Fibroblast of upper back skin (primary cell): ENCODE measurements at places on chromosomes 7 and 10.

GRCh38 chr7:141557360-141557759 is 6.2 kb downstream of the AGK start:
- no peak for DNase-seq

GRCh38 chr10:37619336-37619735 is 238.1 kb downstream of the ZNF248 start:
- DNase-seq: no peak

DNA sequence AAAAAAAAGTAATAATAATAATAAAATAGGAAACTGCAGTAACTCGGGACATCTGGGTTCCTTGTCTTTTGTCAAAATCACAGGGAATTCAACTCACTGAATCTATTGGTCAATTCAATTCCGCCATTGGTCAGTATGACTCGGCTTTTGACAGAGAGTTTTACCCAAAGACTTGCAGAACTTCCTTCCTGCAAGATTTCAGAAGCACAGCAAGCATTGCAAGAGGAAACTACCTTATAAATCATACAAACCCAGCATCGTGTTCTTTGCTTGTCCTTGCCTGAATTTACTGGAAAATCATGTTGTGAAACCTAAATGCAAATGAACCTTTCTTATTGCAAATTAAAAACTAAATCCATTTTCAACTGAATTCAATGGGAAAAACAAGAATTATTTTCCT is 15.5 kb downstream of the KLF6 start:
- DNase-seq: no peak

GRCh38 chr10:123158682-123159081 is 4.5 kb downstream of the BUB3 start:
- DNase-seq: no peak

GRCh38 chr7:64307254-64308015 is 6.3 kb upstream of the ZNF736 start:
- DNase-seq: peak; percentile 73

GRCh38 chr7:133535308-133535707 is 282.4 kb downstream of the EXOC4 start:
- DNase-seq: no peak

- no peak for DNase-seq
Observed at GRCh38 chr10:70306181-70306705, 22.4 kb upstream of the NPFFR1 start.

- DNase-seq: no peak
Observed at GRCh38 chr10:4649886-4650508, 176.0 kb upstream of the AKR1E2 start.

- DNase-seq: no peak
Observed at GRCh38 chr10:131797626-131798025, 103.2 kb upstream of the PPP2R2D start.

DNA sequence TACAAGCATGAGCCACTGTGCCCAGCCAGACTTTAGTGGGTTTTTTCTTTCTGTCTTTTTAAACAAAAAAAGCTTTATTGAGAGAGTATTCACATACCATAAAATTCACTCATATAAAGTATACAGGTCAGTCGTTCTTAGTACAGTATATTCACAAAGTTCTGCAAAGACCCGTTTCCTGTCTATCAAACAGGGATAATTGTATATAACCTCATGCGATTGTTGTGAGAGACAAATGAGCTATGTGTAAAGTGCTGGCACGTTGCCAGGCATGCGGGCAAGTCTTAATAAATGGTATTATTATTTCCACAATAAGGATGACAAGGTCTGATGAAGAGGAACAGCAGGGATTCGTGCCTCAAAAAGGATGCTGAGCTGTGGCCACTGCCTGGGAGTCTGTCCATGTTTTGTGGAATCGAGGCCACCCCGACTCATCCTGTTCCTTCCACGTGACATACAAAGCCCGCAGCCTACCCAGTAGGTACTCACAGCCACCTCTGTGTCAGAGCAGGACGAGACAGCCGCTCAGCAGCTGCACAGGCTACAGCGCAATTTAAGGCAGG is 51.6 kb downstream of the SMKR1 start:
- peak; percentile 53 for DNase-seq

- DNase-seq: no peak
Observed at GRCh38 chr10:14585287-14586193, 189.2 kb downstream of the FAM107B start.

DNA sequence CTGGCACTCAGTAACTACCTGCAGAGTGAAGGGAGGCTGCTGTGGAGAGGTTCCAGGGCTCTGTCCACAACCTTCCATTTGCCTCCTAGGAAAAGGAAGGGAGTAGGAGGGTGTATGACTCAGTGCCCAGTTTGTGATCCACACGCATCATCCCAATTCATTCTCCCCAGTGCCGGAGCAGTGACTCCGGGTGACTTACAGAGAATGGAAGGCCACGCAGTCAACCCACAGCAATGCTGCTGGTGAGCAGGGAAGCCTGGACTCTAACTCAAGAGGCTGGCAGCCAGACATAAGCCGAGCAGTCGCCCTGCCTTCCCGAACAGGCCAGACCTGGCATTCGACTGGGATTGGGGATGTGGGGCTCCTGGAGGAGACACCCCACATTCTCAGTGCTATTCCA is 139.9 kb downstream of the SH3PXD2A start:
- DNase-seq: peak; percentile 83

GRCh38 chr10:51629934-51630639 is 69.3 kb downstream of the CSTF2T start:
- peak; percentile 67 for DNase-seq

DNA sequence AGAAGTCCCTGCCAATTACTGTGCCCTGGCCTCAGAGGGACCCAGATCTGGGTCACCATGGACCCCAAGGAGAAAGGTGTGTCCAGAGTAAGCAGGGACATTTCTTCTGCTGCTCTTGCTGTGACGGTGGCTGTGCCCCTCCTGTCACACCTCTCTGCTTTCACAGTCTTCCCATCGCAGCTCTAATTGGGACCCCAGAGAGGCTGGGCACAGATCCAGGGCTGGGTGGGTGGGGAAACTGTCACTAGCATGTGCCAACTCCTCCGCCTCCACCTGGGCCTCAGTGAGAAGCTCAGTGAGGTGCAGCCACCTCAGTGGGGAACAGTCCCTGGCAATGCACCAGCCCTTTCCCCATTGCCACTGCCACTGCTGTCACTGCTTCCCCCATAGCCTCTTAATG is 37.3 kb upstream of the ADCYAP1R1 start:
- no peak for DNase-seq

DNA sequence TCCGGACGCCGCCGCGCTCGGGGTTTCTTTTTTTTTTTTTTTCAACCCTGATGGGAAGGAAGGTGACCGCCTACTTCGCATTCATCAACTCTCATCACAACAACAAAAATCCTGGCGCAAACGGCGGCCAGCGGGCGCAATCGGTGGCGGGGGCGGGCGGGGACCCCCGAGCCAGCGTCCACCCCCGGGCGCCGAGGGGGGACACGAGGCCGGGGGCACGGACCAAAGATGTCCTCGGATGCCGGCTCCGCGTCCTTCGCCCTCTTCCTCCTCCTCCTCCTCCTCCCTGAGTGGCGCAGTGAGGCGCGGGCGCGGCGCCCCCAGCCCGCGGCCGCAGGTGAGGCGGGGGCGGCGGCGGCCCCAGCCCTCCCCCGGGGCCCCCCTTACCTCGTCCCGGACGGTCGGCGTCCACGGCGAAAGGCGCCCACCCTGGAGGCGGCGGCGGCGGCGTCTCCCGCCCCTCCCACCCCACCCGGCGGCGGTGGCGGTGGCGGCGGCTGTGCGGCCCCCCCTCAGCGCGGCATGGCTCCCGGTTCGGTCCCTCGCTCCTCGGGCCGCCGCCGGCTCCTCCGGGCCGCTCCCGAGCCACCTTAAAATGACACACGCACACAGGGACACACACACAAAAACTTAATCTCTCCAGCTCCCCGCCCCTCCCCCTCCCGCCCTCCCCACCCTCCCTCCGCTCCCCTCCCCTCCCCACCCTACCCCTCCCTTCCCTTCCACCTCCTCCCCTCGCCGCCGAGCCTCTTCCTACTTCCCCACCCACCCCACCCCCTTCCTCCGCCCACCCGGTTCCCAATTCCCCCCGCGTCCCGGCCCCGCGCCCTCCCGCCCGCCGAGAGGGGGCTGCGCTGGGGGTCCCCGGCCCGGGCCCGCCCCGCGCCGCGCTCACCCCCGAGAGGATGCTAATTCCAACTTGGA is at the start of gene CTBP2:
TSS of gene CTBP2 (minus strand) at position 632 of the 924 bp plus-strand sequence.
- DNase-seq: peak; percentile 62

- DNase-seq: peak; percentile 89
Observed at GRCh38 chr7:134593530-134594392, 44.9 kb downstream of the AKR1B15 start.

- no peak for DNase-seq
Observed at GRCh38 chr7:45593121-45593541, 19.0 kb downstream of the ADCY1 start.

- DNase-seq: peak; percentile 95
Observed at GRCh38 chr7:81484261-81484660, 285.6 kb downstream of the HGF start.

DNA sequence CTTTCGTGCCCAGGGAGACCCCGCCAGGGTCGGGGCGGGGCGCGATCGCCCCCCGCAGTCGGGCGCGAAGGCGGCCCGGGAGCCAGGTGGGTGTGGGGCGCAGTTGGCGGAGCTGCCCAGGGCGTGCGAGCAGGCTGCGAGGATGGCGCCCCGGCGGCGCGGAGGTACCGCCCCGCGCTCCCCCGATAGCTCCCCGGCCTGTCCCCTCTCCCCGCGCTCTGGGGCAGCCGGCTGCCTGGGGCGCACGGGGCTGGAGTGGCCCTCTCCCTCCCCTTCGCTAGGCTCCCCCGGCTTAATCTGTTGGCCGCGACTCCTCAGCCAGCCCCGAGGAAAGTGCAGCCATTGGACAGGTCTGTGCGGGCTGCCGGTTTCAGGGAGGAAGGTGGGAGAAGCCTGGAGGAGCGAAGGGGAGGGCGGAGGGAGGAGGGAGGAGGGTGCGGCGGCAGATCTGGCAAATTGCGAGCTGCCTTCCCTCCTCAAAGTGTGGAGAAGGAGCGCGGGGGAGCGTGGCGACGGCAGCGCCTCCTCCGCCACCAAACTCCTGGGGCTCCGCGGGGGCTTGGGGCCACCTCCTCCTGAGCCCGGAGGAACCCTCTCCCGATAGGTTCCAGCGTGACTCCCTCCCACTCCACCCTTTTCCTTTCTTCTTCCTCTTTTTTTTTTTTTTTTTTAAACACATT is 361 bp upstream of the PLXDC2 start:
- DNase-seq: peak; percentile 68

- DNase-seq: no peak
Observed at GRCh38 chr10:80569131-80569895, 31.6 kb downstream of the SH2D4B start.

DNA sequence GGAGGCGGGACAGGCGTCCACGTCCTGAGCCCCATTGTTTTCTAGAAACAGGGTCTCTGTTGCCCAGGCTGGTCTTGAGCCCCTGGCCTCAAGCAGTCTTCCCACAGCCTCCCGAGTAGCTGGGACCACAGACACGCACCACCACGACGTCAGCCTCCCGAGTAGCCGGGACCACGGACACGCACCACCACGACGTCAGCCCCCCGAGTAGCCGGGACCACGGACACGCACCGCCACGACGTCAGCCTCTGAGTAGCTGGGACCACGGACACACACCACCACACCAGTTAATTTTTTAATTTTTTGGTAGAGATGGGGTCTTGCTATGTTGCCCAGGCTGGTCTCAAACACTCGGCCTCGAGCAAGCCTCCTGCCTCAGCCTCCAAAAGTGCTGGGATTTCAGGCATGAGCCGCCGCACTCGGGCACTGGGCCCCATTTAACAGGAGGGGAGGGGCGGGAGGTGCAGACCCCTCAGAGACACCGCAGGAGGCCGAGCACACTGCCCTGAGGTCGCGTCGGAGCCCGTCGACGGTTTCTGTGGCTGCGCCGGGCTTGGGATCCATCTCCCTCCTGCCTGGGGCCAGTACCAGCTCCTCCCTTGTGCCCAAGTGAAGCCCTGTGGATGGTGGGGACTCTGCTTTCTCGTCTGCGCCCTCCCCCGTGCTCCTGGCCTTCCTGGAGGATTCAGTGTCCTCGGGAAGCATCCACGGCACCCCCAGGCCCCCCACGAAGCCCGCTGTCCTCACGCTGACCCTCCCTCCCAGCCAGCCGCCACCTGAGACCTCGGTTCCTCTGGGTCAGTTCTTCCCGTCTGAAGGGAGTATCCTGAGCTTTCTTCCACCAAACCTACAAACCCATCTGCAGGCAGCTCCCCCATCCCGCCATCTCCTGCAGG is 13.0 kb downstream of the FAM20C start:
- DNase-seq: no peak

GRCh38 chr7:2583798-2584580 is 25.2 kb downstream of the IQCE start:
- DNase-seq: no peak

DNA sequence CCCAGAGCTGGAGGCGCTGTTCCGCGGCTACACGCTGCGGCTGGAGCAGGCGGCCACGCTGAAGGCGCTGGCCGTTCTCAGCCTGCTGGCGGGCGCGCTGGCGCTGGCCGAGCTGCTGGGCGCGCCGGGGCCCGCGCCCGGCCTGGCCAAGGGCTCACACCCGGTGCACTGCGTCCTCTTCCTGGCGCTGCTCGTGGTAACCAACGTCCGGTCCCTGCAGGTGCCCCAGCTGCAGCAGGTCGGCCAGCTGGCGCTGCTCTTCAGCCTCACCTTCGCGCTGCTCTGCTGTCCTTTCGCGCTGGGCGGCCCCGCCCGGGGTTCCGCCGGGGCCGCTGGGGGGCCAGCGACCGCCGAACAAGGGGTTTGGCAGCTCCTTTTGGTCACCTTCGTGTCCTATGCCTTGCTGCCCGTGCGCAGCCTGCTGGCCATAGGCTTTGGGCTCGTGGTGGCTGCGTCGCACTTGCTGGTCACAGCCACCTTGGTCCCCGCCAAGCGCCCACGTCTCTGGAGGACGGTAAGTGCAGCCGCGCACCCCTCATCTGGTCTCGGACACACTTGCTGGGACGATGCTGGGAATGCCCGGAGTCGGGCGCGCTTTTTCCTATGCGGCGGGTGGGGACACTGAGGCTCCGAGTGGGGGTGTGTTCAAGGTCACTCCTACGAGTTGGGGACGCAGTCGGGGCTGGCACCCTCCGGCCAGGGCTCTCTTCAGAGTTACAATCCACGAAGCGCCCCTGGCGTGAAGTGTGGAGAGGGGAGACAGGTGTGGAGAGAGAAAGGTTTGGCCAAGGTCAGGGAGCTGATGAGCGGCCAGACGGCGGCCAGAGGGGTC is 717 bp downstream of the ADCY1 start:
- peak; percentile 45 for DNase-seq

DNA sequence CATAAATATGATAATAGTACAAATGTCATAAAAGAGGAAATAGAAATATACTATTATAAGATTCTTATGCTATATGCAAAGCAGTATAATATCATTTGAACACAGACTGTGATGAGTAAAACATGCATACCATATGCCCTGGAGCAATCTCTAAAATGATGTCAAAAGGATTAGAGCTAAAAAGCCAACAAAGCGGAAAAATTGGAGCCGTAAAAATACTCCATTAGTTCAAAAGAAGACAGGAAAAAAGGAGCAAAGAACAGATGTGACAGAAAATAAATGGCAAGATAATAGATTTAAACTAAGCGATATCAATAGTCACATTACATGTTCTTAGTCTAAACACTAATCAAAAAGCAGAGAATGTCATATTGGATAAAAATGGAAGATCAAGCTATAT is 191.0 kb upstream of the PLPP4 start:
- no peak for DNase-seq

GRCh38 chr10:33040436-33040835 is 82.4 kb upstream of the ITGB1 start:
- no peak for DNase-seq
